ENCODE measurements at places on chromosomes 7 and 10.

DNA sequence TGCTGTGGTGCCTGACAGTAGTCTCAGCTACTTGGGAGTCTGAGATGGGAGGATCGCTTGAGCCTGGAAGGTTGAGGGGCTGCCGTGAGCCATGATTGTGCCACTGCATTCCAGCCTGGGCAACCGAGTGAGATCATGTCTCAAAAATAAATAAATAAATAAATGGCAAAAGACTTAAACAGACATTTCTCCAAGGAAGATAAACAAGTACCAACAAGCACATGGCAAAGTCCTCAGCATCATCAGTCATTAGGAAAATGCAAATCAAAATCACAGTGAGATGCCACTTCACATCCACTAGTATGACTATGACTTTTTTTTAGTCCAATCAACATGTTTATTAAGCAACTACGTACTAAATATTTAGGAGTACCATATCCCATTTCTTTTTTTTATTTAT lies 21.3 kb upstream of the KPNA7 start:
- no peak for DNase-seq

DNA sequence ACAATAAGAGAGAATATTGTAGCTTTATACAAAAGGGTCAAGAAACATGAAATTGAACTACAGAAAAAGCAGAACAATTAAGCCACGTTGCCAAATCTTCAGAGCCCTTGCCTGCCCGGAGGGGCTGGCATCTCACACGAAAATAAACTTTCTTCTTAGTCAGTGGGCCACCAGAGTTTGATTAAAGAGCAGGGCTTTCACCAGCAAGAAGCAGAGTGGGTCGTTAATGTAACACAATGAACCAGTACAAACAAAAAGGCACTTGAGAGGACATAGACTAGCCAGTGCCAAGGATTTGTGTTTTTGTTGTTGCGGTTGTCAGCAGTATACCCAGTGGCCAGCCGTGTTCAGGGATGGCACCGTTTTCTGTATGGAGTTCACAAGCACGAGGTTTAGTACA lies 155.4 kb downstream of the NRP1 start:
- no peak for DNase-seq

- DNase-seq = no peak
These were observed 532.2 kb upstream of the STEAP1 start for GRCh38 chr7:89621925-89622641.

GRCh38 chr7:130365088-130365487 lies 15.2 kb upstream of the CPA1 start:
- no peak for DNase-seq

- DNase-seq = no peak
These were observed 72.6 kb downstream of the KCNMA1 start for GRCh38 chr10:77564731-77565589.

- no peak for DNase-seq
These were observed 225.7 kb upstream of the AOAH start for GRCh38 chr7:36949711-36950600.

DNA sequence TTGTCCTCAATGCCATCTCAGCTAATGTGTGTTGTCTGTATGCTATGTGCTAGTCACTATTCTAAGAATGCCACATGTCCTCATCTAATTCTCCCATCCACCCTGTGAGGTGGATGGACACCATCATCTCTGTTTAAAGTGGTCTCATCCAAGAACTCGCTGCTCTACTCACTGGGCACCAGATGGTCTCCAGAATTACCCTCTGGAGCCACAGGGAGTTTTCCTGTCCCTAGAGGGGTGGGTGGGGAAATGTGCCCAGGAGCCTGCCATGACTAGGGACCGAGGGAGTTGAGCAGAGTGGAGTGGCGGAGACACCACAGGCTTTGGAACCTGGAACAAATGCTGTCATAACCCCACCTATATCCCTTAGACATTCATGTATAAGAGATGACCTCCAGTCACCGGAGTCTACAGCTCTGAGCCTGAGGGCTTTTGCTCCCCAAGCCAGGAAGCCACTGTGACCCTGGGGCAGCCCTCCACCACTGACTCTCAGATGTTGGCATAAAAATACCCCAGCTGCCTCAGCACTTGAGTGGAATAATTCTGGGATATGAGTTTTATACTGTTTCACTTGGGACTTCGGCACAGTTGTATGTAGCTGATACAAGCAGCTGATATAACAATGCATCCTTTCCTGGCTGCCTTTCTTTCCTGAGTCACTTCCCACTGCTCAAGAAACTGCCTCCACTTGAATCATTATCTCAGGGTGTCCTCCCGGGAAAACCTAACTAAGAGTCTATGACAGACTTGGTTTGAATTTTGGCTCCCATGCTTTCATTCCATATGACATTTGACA lies 61.5 kb upstream of the RAPGEF5 start:
- no peak for DNase-seq

DNA sequence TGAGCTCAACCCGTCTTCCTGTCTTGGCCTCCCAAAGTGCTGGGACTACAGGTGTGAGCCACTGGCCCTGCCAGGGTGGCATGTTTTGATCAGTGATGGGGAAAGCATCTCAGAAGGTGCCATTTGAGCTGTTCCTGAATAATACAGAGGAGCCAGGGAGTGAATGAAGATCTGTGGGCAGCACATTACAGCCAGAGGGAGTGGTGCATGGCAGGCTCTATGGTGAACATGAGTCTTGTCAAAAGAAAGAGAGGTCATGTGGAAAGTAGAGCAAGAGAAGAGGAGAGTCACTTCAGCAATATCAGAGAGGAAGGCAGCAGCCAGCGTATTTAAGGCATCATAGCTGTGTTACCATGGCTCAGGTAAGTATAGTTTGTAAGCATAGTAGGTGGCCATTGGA lies 275.7 kb upstream of the LRGUK start:
- DNase-seq = no peak

All from lower lobe of right lung (tissue), 2 donors.